ENCODE measurements at places on chromosomes 7 and 10.

GRCh38 chr7:142787034-142787768 lies 16.4 kb downstream of the PRSS2 start:
- DNase-seq: no peak

DNA sequence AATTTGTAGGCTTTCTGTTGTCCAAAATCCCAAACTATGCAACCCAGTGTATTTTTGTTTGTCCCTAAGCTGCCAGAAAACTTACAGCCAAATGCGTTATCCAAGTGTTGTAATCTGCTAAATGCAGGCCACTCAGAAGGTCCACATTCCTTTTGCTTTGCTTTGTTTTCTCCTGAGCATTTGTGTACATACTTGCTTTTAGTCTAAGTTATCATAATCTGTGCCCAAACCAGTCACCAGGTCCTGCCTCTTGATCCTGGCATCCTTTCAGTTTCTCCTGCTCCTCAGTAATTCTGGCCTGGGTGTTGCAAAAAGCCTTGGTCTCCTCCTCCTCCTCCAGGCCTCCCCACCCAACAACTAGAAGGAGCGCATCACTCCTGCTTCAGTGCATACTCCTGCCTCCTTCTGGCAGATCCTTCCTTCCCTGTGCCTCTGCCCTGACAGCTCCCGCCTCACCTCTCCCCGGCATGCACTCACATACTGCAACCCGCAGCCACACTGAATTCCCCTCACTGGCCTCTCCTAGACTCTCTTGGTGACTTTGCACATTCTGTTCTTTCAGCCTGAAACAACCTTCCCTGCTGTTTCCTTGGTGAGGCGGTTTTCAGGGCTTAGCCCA lies 2.3 kb downstream of the DENND2A start:
- no peak for DNase-seq

- no peak for DNase-seq
Observed at GRCh38 chr10:113169853-113170460, 219.9 kb downstream of the TCF7L2 start.

DNA sequence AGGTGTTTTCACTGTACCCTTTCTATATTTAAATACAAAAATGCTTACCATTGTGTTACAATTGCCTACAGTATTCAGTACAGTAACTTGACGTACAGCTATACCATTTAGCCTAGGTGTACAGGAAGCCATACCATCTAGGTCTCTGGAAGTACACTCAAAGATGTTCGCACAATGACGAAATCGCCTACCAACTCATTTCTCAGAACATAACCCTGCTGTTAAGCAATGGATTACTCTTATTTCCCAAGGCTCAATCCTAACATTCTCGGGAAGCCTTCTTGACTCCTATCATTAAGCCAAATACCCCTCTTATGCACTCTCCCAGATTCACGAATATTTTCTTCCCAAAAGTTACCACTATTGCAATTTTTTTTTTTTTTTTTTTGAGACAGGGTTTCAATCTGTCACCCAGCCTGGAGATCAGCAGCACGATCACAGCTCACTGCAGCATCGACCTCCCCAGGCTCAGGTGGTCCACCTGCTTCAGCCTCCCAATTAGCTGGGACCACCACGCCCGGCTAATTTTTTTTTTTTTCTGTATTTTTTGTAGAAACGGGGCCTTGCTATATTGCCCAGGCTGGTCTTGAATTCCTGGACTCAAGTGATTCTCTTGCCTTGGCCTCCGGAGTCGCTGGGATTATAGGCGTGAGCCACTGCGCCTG lies 1.5 kb downstream of the CWF19L1 start:
- no peak for DNase-seq

DNA sequence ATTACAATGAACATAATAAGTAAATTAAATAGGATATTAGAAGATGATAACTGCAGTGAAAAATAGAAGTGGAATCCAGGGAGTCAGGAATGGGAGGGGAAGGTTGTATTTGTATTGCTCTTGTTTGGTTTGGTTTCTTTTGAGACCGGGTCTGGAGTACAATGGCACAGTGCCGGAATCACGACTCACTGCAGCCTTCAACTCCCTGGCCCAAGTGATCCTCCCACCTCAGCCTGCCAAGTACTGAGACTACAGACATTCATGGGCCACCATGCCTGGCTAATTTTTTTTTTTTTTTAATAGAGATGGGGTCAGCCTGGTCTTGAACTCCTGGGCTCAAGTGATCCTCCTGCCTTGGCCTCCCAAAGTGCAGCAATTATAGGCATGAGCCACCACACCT lies 59.9 kb upstream of the LRRC4 start:
- DNase-seq: no peak

Data from bronchial epithelial cell (primary cell).